Hepatocyte (in vitro differentiated cells): ENCODE measurements at places on chromosomes 12 and 14.

DNA sequence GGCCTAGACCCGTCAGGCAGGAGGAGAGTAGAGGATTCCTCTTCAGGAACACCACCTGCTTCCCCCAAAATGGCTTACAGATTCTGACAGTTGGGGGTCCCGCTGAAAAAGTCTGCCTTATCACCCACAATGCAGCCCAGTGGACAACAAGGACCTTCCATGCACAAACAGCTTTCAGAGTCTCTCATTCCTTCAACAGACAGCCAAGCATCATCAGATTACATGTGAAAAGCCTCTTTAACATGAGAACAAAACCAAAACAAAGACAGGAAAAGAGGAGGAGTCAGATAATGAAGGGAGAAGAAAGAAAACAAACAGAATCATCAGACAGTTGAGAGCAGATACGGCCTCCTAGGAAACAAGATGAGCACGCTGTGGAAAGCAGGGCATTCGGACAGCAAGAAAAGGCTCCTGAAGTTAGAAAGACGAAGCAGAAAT is 18.3 kb downstream of the KCTD10 start:
- no peak for DNase-seq

DNA sequence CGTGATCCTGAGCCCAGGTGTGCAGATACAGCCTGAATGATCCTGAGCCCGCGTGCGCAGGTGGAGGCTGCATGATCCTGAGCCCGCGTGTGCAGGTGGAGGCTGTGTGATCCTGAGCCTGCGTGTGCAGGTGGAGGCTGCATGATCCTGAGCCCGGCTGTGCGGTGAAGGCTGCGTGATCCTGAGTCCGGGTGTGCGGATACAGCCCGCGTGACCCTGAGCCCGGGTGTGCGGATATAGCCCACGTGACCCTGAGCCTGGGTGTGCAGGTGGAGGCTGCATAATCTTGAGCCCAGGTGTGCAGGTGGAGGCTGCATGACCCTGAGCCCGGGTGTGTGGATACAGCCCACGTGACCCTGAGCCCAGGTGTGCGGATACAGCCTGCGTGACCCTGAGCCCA is 20.3 kb downstream of the BRF1 start:
- no peak for DNase-seq

DNA sequence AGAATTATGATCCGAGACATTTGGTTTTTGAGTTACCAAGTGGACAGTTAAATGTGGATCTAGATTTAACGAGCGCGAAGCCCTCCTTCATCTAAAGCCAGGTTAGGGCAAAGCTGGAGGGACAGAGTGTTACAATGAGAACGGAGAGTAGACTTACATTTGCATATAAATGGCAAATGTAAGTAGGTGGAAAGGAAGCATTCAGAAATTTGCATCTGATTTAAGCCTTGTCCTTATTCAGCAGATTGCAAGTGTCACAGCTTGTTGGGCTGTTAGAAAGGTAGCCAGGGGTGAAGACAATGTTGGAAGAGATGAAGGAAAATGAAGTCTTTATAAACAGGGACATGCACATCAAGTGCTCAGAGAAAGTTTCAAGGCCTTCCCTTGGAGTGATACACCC is 806.2 kb downstream of the GALC start:
- no peak for DNase-seq

DNA sequence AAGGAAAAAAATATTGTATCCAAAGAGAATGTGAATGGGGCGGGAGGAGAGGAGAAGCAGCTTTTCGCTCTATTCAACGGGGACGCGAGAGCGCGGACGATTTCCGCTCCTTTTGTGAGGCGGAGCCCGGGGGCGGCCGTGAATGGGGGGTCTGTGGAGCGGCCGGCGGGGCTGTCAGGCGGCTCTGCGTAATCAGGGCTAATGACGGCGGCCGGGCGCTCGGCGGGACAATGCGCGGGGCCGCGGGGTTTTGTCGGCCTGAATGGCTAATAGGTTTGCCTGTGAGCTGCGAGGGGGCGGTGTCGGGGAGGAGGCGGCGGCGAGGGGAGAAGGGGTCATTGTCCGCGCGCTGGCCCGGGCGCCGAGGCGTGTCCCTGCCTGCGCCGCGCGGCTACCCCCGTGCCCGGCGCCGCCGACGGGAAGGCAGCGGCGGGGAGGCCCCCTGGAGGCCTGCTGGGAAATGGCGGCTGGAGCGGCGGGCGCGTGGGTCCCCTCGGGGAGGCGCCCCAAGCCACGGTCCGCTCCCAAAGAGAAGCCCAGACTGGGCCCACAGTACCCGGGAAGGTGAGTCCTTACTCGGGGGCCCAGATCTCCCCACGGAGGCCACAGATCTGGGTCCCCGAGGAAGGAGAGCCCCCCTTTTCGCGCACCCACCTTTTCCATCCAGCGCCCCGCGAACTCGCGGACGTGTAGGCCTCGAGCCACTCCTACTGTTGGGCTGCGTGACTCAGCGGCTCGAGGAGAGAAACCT is 6.0 kb downstream of the SIX6 start:
- DNase-seq = peak; percentile 57

GRCh38 chr12:107379852-107380567 is 286.7 kb upstream of the CRY1 start:
- peak; percentile 51 for DNase-seq
